WTC11 (cell line): ENCODE measurements at places on chromosomes 1 and 21.

DNA sequence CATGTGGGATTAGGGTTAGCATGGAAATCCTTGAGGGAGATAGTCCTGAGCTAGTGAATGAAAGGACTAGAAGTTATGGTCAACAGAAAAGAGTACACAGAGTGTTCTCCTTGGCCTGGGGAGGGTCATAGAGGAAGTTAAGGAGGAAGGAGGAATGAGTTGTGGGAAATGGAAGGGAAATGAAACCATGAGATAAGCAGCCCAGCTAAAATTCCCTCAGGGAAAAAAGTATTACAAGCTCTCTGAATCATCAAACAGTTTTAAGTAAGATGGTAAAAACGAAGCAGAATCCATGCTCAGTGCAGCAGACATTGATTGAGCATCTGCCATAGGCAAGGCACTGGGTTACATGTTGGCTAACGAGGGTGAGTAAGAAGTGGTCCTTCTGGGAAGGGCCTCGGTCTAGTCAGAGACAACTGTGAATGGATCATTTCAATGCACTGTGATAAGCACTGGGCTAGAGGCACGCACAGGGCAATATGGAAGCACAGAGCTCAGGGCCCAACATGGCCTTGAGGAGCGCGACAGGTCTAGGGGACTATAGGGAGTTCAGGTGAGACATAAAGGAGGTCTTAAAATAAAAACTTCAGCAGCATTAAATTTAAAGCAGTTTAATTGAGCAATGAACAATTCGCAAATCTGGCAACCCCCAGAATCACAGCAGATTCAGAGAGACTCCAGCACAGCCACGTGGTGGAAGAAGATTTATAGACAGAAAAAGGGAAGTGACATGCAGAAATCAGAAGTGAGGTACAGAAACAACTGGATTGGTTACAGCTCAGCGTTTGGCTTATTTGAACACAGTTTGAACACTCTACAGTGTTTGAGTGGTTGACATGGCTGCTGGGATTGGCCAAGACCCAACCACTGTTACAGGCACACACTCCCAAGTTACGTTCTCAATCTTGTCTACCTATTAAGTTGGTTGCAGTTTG is 219.5 kb downstream of the HLX start:
- no peak for DNase-seq

GRCh38 chr1:220001095-220001501 is 45.2 kb downstream of the EPRS1 start:
- DNase-seq: no peak

DNA sequence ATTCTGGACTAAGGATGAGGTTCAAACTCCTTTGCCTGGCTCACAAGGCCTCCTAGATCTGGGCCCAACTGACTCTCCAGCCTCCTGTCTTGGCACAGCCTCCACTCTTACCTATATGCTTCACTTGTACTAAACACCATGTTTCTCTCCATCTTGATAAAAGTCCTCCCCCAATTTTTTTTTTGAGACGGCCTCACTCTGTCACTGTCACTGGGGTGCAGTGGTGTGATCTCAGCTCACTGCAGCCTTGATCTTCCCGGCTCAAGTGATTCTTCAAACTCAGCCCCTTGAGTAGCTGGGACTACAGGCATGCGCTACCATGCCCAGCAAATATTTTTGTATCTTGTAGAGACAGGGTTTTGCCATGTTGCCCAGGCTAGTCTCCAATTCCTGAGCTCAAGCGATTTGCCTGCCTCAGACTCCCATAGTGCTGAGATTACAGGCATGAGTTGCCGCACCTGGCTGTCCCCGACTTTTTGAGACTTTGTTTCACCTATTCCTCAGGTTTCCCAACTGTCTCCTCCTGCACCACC is 39.7 kb downstream of the CD34 start:
- no peak for DNase-seq

DNA sequence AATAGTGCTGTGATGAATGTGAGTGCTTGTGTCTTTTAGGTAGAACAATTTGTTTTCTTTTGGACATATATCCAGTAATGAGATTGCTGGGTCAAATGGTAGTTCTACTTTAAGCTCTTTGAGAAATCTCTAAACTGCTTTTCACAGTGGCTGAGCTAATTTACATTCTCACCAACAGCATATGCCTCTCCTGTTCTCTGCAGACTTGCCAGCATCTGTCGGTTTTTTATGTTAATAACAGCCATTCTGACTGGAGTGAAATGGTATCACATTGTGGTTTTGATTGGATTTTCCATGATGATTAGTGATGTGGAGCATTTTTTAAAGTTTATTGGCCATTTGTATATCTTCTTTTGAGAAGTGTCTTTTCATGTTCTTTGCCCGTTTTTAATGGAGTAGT is 647.3 kb upstream of the ADAMTS5 start:
- DNase-seq: no peak

- no peak for DNase-seq
Measured at GRCh38 chr1:100413035-100413434, 60.7 kb downstream of the CDC14A start.

GRCh38 chr21:46352913-46353312 is 29.0 kb downstream of the PCNT start:
- DNase-seq: no peak

DNA sequence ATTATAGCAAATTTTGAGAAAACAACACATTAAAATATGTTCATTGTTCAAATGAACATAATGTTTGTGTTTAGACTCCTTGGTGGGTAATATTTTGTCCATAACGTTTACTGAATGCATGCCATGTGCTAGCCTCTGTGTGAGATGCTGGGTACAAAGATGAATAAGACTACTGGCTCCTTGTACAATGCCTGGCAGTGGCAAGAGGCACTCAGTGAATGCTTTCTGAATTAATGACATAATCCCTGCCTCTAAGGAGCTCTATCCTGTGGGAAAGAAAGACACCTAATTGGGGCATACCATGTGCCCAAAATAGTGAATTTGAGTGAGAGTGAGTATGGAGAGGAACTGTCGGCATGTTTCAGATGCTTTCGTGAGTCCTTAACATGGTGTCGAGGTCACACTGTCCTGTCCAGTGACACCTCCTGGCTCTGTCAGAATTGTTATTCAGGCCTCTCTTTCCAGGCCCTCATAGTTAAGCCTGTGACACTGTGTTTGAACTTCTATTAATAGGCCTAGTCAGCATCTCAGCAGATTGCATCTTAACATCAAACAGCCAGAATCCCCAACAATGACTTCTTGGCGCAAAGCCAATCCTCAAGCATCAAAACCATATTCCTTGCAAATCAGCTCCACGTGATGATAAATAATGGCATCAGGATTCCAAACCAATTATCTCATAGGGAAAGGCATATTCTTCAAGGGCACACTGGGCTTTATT is 32.8 kb upstream of the S1PR1 start:
- no peak for DNase-seq

DNA sequence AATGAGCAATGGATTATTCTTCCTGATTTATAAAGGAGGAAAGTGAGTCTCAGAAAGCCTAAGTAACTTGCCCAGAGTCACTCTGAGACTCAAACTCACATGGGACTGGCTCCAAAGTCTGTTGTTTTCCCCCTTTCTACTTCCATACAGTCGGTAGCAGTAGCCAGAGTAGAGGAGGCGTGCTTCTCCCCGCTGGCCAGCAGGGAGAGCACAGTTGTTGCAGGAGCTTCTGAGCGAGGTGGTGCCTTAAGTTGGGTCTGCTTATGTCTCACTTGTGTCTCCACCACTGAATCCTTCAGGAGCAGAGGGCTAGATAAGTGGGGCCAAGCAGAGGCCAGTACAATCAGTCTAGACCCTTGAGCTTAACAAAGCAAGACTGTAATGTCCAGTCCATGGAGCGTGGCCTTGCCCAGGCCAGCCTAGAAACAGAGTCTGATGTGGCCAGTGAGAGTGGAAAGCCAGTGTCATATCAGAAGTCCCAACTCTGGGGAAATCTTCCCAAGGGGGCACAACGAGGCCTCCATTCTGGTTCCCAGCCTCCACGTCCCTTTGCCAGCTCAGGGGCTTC is 181.9 kb downstream of the ZSCAN20 start:
- peak; percentile 40 for DNase-seq

DNA sequence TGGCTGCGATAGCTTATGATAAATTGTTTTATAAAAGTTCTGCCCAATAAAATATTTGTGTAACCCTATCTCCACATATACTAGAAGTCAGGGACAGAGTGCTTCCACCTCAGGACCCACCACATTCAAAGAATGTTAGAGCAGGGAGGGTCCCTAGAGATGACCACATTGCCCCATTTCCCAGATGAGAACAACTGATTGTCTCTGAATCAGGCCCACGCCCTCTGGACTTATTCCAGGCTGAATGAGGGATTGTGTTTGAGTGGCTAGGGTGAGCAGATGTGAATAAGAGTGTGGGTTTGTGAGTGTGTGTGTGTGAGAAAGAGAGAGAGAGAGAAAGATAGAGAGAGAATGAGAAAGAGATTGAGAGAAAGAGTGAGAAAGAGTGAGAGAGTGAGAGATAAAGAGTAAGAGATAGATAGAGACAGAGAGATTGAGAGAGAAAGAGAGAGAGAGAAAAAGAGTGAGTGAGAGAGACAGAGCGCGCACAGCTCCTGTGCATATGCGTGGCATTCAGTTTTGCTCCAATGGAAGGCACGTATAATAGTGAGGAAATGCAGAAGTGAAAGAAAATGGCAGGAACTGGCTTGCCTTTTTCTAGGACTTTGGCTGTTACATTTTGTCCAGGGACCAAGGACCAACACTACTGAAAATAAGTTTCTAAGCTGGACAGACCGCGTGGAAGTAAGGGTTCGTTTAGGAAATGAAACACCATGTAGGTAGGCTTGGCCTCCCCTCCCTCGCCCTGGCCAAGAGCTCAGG is 94.1 kb downstream of the ABCA4 start:
- DNase-seq: no peak

DNA sequence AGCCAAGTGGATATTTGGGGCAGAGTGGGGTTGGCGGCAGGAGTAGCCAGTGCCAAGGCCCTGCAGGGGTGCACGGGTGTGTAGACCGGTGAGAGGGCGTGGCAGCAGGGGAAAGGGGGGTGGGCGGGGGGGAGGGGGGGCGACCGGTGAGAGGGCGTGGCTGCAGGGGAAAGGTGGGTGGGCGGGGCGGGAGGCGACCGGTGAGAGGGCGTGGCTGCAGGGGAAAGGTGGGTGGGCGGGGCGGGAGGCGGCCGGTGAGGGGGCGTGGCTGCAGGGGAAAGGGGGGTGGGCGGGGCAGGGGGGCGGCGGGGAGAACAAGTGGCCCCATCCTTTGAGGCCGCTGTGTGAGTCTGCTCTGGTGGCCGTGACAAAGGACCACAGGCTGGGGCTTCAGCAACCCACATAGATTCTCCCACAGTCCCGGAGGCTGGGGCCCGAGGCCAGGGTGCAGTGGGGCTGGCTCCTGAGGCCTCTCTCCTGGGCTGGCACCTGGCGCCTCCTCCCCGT is 25.8 kb downstream of the RRP1 start:
- peak; percentile 52 for DNase-seq

DNA sequence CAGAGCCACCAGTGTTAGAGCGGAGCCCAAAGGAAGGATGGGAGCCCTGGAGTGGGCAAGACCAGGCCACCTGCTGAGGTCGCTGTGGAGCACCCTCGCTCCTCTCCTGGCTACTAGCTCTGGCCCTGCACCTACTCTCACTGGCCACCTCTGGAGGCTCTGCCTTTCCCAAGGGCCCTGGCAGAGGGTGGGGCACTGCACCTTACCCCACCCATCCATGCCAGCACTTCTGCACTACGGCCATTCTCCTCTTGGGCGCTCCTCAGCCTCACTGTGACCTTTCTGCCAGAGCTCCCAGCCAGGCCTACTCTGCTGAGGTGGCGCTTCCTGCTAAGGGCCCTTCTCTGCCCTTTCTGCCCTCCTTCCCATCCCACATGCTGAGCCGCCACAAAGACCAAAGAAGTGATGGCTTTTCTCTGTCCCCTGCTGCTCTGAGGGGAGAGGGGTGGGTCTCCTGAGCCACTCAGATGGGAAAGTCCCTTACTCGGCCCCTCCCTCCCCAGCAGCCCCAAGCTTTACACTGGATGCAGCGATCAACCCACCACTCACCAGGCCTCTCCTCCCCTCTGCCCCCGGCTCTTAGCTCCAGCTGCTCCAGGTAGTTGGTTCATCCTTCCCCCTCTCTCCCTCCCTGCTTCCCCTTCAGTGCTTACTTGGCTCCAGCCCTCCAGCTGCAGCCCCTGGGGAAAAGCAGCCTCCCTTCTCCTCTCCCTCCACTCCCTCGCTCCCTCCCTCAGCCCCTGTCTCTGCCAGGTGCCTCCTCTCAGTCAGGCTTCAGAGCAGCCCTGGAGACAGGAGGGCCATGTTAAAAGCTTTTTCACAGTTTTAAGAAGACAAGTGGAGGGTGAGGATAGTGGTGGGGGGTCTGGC is 14.8 kb upstream of the TMEM222 start:
- DNase-seq: peak; percentile 67

GRCh38 chr1:27350663-27351540 is 9.1 kb downstream of the SYTL1 start:
- DNase-seq: peak; percentile 98

DNA sequence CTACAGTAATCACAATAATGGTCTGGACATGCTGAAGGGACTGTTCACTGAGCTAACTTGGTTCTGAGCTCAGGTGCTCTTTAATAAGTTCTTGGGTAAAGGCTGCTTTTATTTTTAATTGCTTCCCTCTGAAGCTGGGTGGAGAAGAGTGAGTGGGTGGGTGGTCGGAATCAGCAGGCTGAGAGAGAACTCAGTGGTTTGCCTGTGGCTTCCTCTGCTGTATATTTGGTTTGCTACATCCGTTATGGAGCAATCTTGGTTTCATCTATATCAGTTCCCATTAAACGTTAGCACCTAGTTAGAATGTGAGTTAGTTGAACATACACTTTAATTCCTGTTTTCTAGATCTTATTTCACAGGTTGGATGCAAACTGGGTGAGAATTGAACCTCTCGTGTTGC is 23.3 kb downstream of the CNIH4 start:
- no peak for DNase-seq

GRCh38 chr1:39091845-39092645 is 65.9 kb downstream of the NDUFS5 start:
- peak; percentile 52 for DNase-seq

- DNase-seq: no peak
Measured at GRCh38 chr1:105102371-105102770, 1352.7 kb downstream of the AMY1C start.

GRCh38 chr1:67304023-67304422 is 3.6 kb upstream of the IL12RB2 start:
- DNase-seq: no peak

- DNase-seq: no peak
Measured at GRCh38 chr1:230381585-230381984, 44.5 kb downstream of the PGBD5 start.

DNA sequence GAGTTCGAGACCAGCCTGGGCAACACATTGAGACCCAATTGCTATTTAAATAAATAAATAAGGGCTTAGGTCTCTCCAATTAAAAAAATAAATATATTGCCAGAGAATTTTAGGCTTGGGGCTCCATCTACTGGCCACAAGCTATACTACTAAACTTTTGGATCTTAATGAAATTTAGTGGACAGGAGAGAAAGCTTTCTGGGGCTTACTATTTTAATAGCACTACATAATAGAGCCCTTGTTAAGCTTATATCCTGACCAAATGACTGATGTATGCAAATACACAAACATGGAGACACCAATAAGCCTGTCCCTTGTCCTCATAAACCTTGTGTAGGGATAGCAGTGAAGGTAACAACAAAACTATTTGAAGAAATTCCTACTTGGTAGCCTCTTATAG is 18.4 kb downstream of the CCT3 start:
- DNase-seq: no peak
